ENCODE measurements at places on chromosomes 3 and 15.

DNA sequence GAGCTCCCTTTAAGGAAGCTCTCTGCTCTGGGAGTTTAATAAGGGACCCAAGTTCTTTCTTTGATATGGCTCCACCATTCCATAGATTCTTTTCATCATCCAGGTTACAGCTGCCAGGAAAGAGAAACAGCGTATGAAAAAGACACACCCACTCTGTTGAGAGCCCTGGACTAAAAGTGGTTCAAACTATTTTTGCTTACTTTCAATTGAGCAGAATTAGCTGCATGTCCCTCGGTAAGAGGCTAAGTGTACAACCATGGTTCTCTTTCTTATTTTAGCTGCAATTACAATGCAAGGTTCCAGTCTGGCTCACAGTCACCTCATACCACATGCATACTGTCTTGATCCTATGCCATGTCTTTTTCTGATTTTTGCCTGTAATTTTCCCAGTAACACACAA, 1288.3 kb downstream of the NSUN3 start:
- DNase-seq = no peak

GRCh38 chr3:143822374-143822773, 25.9 kb downstream of the SLC9A9 start:
- DNase-seq = no peak

GRCh38 chr15:69367236-69367635, 46.9 kb upstream of the KIF23 start:
- DNase-seq = no peak

DNA sequence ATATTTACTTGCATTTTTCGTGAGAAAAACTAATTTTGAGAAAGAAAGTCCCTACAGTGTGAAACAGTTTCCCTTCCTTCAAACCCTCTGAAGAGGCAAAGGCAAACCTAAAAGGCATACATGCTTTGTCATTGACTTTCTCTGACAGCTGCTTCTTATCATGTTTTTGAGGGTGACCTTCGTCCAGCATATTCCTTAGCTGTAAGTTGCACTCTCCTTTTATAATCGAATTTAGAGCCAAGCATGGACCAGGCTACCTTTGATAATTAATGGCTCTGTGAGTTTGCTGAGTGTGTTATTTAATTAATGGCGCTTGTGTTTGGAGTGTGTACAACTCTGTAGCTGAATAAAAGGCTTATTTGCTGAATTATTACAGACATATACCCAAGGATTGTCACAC, 684.2 kb upstream of the CFAP20DC start:
- DNase-seq = no peak

GRCh38 chr15:25679492-25679891, 183.6 kb downstream of the ATP10A start:
- no peak for DNase-seq

GRCh38 chr3:181455276-181455675, 256.4 kb upstream of the SOX2 start:
- no peak for DNase-seq

DNA sequence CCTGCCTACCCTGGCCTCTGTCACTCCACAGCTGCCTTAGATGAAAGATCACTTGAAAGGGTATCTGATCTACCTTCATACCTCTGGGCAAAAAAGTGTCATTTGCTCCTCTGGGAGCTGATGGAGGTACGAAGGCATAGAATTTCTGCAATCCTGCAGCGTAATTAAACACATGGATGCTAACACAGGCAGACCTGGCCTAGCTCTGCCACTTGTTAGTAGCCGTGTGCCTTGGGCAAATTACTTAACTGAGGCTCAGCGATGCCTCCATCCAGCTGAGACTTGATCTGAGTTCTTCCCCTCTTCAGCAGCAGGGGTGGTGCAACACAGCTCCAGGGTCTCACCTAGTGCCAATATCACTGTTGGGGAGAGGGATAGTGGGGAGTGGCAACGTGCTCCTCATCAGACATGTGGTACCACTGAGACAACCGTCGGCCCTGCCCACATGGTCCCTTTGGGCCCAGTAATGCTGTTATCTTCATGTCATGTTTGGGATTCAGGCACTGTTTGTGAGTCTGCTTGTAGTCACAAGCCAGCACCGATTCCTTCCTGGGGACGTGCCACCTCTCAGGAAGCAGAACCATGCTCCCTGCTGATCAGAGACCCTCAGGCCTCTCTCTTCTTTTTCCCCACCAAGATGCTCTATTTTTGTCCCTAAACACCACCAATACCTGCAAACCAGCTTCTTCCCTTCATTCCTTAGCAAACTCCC, 34.1 kb upstream of the PIAS1 start:
- no peak for DNase-seq

DNA sequence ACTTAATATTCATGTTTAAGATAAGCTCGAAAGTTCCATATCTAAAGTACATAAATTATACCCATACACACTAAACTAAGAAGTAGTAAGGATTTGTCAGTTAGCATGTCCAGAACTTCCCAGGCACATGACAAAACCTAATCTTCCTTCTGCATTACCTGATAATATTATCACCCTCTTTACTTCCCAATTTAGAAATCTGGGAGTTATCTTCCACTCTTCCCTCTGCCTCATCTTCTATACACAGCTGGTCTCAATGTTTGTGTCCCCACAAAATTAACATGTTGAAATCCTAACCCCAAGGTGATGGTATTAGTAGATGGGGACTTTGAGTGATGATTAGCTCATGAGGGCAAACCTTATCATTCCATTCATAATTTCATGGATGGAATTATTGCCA, 15.3 kb downstream of the GABPB1 start:
- DNase-seq = no peak

DNA sequence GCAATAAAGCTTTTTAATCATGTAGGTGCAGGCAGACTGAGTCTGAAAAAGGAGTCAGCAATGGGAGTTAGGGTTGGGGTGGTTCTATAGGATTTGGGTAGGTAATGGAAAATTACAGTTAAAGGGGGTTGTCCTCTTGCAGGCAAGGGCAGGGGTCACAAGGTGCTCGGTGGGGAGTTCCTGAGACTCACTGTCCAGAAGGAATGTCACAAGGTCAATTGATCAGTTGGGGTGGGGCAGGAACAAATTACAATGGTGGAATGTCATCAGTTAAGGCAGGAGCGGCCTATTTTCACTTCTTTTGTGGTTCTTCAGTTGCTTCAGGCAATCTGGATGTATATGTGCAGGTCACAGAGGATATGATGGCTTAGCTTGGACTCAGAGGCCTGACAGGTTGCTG, 13.9 kb downstream of the CCR5AS start:
- DNase-seq = no peak

DNA sequence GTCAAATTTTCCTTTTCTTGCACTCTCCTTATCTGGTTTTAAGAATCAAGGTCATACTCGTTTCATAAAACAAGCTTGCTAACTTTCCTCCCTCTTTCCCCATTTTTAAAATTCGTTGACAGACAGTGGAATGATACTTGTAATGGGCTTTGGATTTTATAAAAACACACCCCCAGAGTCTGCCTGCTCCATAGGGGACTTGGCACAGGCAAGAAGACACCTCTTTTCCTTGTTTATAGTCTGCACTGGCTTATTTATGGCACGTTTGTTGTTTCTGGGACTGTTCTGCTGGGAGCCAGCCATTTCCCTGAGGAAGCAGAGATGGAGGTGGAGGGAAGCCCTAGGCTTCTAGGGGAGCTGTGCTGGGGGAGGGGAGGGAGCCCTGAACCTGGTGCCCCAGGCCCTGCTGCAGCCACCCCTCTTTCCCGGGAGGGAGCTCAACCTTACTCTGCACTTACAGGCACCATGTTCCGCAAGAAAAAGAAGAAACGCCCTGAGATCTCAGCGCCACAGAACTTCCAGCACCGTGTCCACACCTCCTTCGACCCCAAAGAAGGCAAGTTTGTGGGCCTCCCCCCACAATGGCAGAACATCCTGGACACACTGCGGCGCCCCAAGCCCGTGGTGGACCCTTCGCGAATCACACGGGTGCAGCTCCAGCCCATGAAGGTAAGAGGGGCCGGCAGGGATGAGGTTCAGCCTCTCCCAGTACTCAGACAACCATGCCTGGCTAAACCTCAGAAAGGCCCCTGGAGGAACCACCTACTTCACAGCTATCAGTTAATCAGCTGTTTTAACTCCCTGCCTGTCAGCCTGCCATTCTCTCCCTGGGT, 18.3 kb downstream of the ANKRD63 start:
- DNase-seq = no peak

DNA sequence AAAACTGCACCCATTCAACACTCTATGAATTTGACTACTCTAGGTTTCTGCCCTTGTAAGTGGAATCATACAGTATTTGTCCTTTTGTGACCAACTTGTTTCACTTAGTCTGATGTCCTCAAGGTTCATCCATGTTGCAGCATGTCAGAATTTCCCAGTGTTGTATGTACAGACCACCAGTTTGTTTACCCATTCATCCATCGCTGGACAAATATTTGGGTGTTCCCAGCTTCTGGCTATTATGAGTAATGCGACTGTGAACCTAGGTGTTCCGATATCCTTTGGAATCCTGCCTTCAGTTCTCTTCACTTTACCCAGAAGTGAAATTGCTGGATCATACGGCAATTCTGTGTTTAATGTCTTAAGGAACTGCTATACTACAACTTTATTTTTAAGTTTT, 12.6 kb downstream of the RPL32 start:
- DNase-seq = no peak

GRCh38 chr15:60002528-60003218, 1.4 kb upstream of the FOXB1 start:
- no peak for DNase-seq

DNA sequence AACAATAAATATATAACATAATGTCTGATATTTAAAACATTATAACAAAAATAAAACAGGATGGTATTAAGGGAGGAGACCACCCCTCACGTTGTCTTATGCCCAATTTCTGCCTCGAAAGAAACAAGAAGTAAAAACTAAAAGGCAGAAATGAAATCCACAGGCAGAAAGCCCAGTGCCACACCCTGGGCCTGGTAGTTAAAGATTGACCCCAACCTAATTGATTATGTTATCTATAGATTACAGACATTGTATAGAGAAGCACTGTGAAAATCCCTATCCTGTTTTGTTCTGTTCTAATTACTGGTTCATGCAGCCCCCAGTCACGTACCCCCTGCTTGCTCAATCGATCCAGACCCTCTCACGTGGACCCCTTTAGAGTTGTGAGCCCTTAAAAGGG, 22.3 kb upstream of the ACP3 start:
- no peak for DNase-seq

- no peak for DNase-seq
Measured at GRCh38 chr3:187104933-187105332, 34.4 kb downstream of the RPL39L start.

DNA sequence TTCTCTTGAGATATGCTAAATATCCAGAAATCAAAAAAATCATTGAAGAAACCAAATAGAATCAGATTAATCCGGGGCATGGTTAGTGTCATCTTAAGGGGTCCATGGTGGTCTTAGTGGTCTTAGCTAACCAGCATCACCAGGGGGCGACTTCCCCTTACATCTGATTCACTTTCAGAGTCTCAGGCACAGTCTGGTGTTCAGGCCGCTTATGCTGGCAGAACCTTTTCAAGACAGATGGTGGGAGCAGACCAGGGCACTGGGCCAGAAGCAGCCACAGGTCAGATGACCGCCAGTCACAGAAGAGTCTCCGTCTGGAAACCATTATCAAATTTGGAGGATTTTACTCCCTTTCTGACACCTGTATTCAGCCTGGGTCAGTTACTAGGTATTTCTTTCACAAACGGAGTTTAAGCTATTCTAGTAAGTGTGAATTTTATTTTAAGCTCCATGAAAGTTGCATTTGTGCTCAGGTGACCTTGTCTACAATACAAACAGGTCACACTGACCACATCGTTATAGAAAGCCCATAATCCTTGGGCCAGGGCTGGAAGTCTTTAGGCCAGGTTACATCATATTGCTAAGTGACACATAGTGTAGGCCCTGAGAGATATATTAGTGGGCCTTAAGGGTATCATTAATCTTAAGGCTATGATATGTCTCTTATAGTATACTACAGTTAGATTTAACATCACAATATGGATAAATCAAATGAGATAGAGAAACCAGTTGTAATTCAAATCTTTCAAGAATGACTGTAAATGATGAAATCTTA, 365.5 kb downstream of the GBE1 start:
- DNase-seq = no peak

- no peak for DNase-seq
Measured at GRCh38 chr3:192133271-192133670, 594.1 kb downstream of the FGF12 start.
